ENCODE measurements at places on chromosomes 12 and 14.

GRCh38 chr12:17661250-17661649, 428.7 kb downstream of the RERGL start:
- no peak for DNase-seq

DNA sequence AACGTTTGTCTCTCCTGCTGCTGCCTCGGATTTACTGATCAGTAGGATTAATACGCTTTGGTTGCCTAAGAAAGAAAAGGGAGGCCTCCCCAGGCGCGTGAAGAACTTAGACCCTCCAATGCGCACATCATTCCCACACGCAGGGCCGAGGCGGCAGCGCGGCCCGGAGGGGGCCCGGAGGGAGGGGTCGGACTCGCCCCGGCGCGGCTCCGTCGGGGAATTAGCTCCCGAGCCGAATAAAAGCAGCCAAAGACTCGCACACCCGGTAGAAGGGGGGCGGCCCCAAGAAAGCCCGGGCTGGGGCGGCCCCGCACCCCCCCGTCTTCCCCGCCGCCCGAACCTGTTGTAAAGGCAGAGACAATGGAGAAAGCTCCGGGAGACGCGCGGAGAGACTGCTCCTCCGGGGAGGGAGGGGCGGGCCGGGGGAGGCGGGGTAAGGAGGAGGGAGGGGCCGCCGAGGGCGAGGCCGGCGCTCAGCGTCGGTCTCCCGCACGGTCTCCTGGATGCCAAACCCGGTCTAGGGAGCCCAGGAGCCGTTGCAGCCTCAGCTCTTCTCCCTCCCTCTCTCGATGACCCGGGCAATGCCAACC, at the start of gene NELL2:
Gene NELL2 (minus strand): TSS at position 362 of the 590 bp plus-strand sequence. CDS start 446 bp downstream, outside the sequence.
- DNase-seq = no peak

DNA sequence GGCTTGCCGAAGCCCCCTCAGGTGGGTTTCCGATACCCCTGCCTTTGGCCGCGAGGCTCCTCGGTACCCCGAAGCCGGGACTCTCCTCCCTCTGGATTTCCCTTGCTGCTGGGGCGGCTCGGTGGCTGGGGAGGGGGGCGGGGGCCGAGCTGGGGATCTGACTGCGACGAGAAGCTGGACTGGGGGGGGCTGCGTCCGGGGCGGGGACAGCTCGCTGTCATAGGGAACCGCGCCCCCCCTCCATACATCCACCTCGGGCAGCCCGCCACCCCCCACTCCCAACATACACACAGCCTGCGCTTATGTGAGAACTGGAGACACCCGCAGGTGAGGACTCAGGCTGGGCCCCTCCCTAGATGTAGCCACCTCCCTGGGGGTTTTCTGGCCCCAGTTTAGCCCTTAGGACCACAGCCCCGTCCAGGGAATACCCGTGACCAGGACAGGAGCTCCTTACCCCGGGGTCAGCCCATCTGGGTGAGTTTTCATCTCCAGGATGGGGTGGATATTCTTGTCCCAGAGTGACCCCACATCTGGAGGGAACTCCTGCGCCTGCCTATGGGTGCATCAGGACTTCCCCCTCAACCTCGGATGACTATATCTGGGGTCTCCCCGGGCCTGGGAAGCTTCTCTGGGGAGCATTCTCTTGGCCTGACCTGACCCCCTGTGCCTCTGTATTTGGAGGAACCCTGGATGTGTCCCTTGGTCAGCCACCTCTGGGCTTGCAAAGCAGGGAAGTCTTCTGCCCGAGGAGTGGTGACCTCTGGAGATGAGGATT, 687 bp downstream of the ASIC1 start:
- no peak for DNase-seq

DNA sequence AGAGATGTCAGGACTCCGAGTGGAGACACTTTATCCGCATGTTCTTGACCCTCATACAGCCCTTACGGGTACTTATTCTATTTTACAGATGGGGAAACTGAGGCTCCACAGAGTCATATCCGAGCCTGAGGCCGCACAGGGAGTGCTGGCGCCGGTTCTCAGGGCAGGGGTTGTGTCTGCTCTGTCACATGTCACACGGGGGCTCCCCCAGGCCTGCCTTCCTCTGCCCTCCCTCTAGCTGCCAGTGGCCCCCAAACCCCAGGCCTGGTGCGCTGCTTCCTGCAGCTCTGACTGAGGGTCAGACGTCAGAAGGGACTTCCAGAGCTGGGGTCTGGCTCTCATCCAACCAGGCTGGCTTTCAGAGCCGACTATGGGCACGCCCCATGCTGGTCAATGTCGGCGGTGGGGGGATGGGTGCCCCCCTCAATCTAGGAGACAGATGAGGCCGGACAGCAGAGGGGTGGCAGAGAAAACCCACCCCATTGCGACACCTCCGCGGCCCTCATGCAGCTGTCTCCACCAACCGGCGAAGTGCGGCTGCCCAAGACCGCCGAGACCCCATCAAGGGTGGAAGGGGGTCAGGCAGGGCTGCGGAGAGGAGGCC, 811 bp upstream of the INF2 start:
- no peak for DNase-seq

DNA sequence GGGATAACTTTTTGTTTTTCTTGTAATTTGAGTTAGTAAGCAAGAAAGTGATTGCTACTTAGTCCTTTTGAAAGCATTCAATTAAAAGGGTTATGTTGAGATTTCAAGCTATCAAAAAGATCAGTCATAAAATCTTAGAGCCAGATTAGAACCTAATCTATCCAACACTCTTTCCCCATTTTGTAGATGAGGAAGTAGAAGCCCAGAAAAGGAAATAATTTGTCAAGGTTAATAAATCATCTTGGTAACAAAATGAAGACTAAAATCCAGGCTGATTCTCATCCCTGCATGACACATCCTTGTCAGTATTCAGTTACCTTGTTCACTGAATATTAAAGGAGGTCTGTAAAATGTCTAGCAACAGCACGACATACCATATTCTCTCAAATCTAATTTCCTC, 26.5 kb downstream of the PPP1R13B start:
- no peak for DNase-seq
